Activated gamma-delta T cell treated with anti-CD3 and anti-CD28 coated beads, Interleukin-2, amount 50 U/mL, for 16 hours (primary cell): ENCODE measurements at places on chromosomes 11 and 22.

GRCh38 chr11:121924191-121924590 lies 191.8 kb downstream of the BLID start:
- DNase-seq: no peak

GRCh38 chr11:119843877-119844276 lies 114.9 kb upstream of the NECTIN1 start:
- DNase-seq: no peak

- no peak for DNase-seq
Observed at GRCh38 chr11:121793291-121793690, 322.7 kb downstream of the BLID start.

DNA sequence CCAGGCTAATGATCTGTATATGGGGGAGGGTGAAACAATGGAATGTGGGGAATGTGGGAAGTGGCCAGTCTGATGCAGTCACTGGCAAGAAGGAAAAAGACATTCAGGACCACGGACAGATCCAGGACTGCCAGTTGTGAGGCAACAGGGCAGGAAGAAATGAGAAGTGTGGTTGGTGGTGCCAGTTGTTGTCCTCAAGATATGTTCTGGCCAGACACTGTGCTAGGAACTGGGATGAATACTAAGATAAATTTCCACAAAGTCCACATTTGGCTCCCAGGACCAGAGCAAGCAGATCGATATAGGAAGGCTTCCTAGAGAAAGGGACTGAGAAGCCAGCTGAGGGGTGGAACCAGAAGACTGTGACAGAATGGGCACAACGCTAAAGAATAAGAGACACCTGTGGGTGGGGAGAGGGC lies 6.8 kb upstream of the TPBGL start:
- DNase-seq: no peak

DNA sequence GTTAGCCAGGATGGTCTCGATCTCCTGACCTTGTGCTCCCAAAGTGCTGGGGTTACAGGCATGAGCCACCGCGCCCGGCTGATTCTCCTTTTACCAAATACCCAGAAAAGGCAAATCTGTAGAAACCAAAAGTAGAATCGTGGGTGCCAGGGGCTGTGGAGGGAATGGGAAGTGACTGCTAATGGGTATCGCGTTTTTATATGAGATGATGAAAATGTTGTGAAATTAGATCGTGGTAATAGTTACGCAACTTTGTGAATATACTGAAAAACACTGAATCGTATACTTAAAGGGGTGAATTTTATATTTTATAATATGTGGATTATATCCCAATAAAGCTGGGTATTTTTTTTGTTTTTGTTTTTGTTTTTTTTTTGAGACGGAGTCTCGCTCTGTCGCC lies 48.2 kb upstream of the CREB3L1 start:
- DNase-seq: no peak

- no peak for DNase-seq
Observed at GRCh38 chr11:129489249-129489648, 113.6 kb downstream of the BARX2 start.

DNA sequence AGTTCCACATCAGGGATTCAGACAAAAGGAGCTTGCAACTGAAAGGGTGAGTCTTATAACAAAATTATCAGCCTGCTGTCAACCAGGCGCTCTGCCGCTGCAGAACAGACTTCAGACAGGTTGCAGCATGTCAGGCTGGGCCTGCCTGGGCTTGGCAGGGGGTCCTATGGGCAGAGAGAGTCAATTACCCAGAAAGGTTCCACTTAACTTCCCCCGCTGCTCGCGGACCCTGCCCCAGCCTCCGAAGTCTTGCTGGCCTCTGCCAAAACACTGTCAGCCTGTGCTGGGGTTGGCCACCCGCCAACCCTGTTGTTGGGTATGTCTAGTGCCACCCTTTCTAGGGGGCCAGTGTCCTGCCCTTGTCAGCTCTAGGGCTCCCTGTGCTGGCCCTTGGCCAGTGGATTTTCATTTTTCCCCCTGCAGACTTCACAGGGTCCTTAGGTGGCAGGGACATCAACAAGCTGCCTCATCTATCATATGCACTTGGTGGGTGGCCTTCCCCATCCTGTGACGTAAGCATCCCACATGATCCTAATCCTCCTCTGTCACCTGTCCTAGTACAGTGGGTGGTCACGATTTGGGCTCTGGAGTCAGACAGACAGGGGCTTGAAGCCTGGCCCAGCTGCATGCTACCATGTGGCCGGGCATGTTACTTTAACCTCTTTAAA lies 166.5 kb upstream of the CADM1 start:
- DNase-seq: no peak

- no peak for DNase-seq
Observed at GRCh38 chr22:29375398-29376076, 12.8 kb downstream of the AP1B1 start.

- peak; percentile 49 for DNase-seq
Observed at GRCh38 chr11:121452609-121453150, at the start of gene SORL1-AS1. SORL1-AS1 (minus strand) TSS chr11:121452967.

GRCh38 chr22:37716708-37717107 lies 19.9 kb downstream of the TRIOBP start:
- DNase-seq: no peak

GRCh38 chr22:39097098-39098020 lies at the start of gene APOBEC3H:
APOBEC3H (plus strand) TSS chr22:39097244; CDS start chr22:39100279, 3,035 bp downstream.
- no peak for DNase-seq
